ENCODE measurements at places on chromosomes 3 and 15.
A peak's percentile ranks its signal among the peaks of the same experiment; 100 is the strongest.

DNA sequence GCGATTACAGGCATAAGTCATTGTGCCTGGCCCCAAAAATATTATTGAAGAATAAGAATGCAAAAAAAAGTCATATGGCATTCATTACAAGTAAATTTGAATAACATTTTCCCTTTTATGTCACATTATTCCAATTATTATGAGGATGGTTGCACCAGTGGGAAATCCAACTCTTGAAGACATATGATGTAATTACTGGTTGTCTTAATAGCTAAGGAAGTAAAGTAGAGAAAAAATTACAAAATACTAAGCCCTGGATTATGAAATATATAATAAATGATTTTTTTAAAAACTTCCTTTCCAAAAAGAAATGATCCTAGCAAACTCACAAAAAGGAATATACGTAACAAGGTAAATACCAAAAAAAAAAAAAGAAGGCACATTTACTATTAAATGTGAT lies 98.9 kb downstream of the FMN1 start:
- DNase-seq = no peak

- DNase-seq = no peak
Observed at GRCh38 chr3:152496286-152496685, 227.6 kb downstream of the MBNL1 start.

DNA sequence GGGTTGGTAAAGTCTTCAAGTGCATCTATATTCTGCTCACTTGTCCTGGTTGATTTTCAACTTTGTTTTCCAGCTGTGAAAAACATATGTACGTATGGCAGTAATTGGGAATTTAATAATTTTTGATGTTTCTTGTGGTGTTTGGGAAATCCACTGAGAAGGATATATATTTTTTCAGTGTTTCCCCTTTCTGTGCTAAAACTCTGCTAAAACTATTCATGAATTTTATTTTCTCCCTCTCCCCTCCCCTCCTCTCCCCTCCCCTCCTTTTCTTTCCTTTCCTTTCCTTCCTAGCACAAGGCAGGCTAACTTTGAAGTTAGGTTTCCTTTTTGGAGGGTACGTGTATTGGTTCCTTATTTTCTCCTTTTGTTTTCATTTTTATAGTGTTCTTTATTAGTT lies 220.7 kb downstream of the PDCD6IP start:
- no peak for DNase-seq

DNA sequence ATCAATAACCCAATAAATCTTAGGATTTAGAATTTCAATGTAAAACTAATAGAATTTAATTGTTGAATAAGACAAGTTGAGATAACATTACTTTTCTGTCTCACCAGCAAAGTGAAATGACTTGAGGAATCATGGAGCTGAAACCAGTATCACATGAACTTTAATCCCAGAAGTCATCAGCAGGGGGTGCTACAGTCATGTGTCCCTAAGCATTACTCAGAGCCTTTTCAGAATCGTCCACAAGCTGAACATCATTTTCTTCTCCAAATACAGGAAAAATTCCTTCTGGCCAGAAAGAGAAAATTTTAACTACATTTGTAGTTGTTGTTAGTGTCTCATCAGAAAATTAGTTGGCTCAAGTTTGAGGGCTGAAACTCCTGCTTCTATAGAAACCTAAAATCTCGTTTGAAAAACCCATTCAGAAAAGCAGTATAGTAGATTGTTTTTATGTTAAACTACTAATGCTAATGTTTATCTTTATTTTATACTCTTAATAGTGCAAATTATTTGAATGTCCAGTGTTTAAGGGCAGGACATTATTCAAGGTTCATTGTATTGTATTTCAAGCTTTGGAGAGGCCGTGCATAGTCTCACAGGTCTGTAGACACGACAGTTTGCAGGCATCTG lies 384.1 kb downstream of the PLOD2 start:
- peak; percentile 72 for DNase-seq

DNA sequence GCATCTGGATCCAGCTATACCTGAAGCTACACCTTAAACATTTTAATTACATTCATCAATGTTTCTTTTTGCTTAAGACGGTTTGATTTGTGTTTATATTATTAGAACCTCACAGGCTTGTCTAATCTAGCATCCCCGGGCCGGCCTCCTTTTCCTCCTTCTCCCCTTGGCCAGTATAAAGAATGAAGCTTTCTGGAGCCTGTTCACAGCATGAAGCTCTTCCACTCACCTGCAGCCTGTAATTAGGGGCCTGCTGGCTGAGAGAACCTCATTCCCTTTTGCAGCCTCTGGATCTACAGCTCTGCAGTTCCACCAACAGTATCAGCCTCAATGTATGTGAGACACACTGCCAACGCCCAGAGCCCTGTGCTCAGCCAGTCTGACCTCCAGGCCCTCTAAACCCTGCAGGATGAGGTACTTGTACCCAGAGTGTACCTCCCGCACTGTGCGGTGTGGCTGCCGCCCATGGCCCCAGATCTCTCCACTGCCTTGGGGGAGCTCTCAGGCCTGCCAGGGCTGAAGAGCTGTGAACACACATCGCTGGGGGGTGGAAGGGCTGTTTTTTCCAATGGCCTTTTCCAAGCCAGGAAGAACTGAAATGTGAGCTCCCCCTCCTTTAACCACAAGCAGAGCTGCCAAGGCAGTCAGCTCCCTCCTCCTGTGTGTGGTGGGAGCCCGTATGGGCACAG lies 114.7 kb upstream of the ALDH1A3 start:
- DNase-seq = peak; percentile 88

GRCh38 chr3:45119824-45120358 lies 26.3 kb downstream of the CDCP1 start:
- DNase-seq = no peak

DNA sequence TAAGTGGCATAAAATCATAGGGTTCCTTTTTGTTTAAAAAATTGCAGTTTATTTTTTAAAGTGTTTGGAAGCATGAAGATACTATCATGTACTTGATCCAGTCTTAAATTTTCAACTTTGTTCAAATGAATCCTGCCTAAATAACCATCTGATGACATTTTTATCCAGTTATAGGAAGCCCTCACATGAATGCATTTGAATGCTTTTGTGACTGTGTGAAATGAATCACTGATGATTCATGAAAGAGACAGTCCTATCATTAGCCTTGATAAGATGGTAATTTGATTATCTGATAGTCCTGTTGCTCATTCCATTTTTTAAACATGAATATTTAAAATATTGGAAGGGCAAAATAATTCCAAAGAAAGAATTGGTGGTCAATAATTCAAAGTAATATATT lies 401.9 kb upstream of the ROBO2 start:
- no peak for DNase-seq

- no peak for DNase-seq
Observed at GRCh38 chr15:64810497-64811326, 14.7 kb downstream of the PIF1 start.

DNA sequence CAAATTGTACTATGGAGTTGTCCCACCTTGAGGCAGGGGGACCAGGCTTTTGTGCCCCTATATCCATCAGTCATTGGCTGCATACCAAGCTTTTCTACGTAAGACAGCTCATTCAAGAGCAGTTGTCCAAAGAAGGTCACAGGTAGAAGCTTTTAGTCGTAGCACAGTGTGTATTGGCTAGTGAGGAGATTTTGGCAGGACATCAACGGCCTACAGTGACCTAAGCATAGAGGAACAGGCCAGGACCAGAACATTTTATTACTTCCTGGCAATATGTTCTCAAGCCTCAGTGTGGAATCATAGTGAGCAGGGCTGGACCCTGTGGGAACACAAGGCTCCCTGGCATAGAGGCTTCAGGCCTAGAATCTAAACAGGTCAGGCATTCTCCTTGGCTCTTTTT lies 105.4 kb upstream of the ANKRD28 start:
- DNase-seq = peak; percentile 23

- DNase-seq = no peak
Observed at GRCh38 chr3:85697156-85697555, 738.4 kb downstream of the CADM2 start.

DNA sequence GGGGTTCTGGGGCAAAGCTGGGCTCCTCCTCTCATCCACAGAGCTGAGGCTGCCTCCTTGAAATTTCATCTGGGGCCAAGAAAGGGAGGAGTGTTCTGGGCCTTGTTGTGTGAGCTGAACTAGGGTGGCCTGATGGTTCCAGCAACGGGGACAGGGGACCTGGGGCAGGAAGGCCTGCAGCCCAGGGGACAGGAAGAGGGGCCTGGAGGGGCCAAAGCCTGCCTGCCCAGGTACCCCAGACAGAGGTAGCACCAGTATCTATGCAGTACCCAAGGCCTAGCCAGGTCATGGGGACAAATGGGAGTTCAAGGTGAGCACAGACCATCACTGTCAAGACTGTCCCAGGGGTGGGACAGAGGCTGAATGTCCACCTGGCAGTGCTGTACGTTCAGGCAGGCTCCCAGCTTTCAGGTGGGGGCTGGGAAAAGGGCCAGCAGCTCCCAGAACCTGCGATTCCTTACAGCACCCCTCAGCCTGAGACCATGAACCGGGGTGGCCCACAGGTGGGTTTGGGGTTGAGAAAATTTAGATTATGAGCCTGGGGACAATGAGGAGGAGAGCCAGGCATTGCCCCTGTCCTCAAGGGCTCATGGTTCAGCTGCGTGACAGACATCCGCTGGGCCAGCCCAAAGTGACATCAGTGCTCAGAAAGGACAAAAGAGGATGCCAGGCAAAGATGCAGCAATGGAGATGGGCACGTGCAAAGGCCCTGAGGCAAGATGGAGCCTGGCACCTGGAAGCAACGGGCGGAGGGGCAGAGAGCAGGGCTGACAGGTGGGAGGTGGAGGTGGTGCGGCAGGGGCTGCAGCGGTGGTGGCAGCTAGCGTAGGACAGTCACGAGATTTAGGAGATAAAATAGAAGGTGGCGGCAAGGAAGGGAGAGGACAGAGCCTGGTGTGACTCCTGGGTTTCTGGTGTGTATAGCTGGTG lies 28.0 kb downstream of the PSTPIP1 start:
- no peak for DNase-seq

DNA sequence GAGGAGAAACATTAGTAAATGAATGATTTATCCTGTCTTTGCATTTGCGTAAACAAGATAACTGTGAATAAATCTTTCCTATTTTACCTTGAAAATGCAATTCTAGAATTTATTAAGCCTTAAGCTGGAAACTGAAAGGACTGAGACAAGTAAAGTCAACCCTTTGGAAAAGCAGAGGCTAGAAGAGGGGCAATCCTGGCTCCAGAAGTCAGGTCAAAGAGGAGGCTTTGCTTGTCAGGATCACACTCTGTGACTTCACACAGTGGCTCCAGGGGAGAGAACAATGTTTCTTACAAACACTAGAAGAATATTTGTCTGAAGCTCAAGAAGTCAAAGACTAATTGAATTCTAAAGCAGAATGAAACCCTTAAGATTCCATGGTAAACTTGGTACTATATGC lies 530.4 kb downstream of the NAALADL2 start:
- no peak for DNase-seq

- peak; percentile 8 for DNase-seq
Observed at GRCh38 chr3:53166781-53167291, 5.8 kb downstream of the PRKCD start.

GRCh38 chr3:197298945-197299854 lies 788 bp upstream of the DLG1 start:
- no peak for DNase-seq

GRCh38 chr15:65641768-65642475 lies 20.2 kb downstream of the SLC24A1 start:
- no peak for DNase-seq

DNA sequence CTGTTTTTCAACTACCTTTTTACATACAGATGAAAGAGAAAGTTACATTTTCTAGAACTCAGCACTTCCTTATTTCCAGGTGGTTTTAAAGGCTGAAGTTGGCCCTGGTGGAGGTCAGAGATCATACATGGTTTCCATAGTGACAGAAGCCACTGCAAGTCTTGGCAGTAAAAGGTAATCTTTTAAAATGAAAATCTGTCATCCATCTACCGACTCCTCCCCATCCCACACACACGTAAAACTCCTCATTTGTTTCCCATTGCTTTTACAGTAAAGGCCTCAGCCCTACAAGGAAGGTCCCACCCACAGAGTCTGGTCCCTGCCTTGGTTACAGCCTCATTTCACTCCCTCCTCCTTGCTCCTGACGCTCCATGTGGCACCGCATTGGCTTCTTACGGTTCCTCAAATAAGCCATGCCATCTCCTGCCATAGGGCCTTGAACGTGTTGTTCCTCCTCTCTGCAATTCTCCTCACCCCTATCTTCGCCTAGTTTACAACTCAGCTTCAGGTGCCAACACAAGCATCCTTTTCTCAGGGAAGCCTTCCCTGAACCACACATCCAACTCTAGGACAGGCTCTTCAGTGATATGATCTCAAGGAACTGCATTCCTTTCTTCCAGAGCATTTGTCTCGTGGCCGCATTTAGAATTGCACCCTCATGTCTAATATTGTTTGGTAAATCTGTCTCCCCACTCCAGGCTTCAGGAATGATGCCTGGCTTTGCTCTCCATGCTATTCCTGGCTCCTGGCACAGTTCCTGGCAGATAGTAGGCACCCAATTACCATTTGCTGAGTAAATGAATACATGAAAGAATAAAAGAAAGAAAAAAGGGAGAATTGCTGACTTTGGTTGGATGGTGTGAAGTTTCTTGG lies 2.6 kb downstream of the CYP19A1 start:
- DNase-seq = no peak

DNA sequence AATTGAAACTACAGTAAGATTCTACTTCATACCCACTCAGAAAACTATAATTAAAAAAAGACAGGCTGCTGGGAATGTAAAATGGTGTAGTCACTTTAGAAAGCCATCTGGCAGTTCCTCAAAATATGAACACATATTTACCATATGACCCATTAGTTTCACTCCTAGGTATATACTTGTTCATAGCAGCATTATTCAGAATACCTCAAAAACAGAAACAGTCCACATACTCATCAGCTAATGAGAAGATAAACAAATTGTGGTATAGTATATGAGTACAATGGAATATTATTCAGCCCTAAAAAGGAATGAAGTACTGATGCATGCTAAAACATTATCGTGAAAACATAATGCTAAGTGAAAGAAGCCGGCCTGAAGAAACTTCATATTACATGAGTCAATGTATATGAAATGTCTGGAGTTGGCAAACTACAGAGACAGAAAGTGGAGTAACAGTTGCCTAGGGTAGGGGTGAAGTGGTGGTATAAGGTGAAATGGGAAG lies 23.8 kb downstream of the WDR53 start:
- DNase-seq = no peak

DNA sequence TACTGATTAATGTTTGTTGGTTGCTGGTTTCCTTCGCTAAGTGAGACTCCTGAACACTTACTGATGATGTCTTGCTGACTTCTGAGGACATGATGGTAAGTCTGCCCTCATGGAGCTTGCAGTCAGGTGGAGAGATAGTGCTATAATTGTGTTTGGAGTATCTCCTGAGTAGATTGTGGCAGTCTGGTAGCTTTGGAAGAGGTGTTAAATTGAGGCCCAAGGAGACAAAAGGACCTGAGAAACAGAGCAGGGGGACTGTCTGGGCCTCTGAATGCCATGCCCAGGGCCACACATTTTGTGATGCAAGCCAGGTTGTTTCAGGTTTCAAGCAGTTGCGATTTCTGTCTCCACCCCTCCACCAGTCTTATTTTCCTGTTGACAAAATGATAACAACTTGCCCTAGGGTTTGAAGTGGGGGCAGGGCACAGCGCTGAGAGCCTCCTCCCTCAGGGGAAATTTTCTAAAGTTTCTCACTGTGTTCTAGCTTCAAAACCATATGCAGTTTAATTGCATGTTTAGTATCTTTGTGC lies 16.7 kb downstream of the SMAD3 start:
- no peak for DNase-seq

- DNase-seq = no peak
Observed at GRCh38 chr15:31782951-31783350, 247.4 kb upstream of the CHRNA7 start.

GRCh38 chr3:112007633-112008032 lies 8.9 kb downstream of the TAGLN3 start:
- peak; percentile 69 for DNase-seq

Data from fibroblast of the conjunctiva (primary cell).